Ascending aorta (tissue), 2 donors: ENCODE measurements at places on chromosomes 2 and 18. TPM values are rescaled to one million over a fixed set of nuclear protein-coding genes. Genes with fewer than 3 reads are reported as not detected.

DNA sequence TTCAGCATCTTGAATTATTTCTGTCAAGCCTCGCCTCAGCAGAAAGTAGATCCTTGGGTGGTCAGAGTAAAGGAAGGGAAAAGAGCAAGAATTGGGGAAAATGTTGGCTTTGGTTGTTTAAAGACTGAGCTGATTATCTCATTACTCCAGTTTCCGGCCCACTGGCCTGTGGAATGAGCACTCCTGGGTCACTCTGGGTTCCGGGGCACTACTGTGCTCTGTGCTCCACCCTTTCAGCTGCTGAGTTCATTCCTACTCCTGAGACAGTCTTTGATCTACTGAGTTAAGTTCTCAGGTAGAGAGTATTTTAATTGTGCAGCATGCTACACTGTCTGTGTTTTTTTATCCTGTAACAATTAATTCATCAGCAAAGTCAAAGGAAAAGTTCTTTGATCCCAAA is 427.7 kb downstream of the CDH2 start:
- H3K4me1 ChIP-seq, result no peaks in the 10 kb centered on the region
- H3K4me3 ChIP-seq, result no peak overlapping the region
- no peaks in the 10 kb centered on the region for H3K27me3 ChIP-seq
- H3K36me3 ChIP-seq, result no peaks in the 10 kb centered on the region
- no peak for DNase-seq

DNA sequence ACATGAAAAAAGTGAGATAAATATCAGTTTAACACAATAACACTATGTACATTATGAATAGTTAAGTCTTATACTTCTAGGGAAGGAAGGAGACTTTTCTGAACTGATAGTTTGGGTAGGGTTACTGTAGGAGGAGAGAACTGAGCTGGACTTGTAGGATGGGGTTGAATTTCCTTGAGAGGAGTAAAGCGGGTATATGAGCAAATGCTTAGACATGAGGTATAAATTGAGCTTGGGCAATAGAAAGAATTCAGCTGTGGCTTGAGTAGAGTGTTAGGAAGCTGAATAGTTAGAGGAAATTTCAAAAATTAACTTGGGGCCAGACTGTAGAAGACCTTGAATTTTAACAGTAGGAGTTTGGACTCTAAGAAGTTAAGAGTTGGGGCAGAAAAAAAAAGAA is 45.1 kb downstream of the LCLAT1 start:
- no peak for DNase-seq
- H3K4me3 ChIP-seq, result no peak overlapping the region
- H3K27me3 ChIP-seq, result no peaks in the 10 kb centered on the region
- H3K36me3 ChIP-seq, result no peaks in the 10 kb centered on the region
- no peak overlapping the region for H3K27ac ChIP-seq

The UGT1A5 gene
- total RNA-seq, result not detected

The CCDC138 gene
- 0.75 TPM for total RNA-seq

The XRCC5 gene
- 45.4 TPM for total RNA-seq

The SLC9A4 gene
- not detected for total RNA-seq
